CD4-positive, alpha-beta T cell treated with Interleukin-6 at 100 ng/mL for 8 hours (primary cell): ENCODE measurements at places on chromosomes 2 and 18.
A peak's percentile ranks its signal among the peaks of the same experiment; 100 is the strongest.

DNA sequence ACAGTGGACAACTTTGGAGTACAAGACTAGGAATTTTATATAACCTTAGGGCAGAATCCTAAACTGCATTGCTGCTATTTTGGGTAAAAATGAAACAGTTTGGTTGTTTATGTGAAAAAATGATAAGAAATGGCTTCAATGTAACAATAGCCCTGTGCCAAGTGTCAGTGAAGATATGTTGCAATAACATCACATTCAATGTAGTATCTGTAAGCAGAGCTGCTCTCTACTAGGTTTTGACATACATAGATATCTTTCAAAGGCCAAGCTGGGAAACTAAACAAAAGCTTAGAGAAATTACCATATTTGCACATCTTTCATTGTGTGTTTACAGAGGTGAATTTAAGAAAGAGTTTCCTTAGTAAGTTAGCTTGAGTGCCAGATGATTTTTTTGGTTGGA is 135.0 kb upstream of the DOK6 start:
- DNase-seq, result no peak

DNA sequence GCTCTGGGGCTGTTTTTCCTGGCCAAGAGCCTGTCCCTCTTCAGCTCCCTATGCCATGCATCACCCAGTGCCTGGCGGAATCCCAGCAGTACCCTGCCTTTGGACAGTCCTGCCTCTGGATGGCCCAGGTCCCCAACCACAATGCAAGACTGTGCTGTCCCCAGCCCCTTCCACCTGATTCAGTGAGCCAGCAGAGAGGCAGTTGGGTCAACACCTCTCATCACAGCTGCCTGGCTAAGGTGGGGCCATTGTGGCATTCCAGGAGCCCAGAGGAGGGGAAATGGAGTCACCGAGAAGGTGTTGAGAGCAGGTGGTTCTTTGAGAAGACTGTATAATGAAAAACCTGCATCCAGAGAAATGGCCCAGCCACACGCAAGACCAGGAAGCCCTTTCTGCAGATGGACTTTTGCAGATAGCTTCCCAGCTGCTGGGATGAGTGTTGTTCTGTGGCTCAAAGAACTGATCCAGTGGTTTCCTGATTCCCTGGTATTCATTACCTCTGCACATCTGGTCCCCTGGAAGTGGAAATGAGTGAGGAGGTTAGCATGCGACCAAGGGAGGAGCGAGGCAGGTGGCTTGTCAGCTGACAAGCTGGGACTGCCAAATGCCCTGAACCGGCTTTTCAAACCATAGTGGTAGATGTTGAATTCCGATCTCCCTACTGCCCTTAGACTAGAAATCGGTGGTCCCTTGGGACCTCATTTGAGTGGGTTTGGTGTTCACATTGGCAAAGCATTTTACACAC is 1.7 kb upstream of the ASPRV1 start:
- DNase-seq, result no peak

- DNase-seq, result no peak
Measured at GRCh38 chr2:216478151-216478550, 20.5 kb upstream of the RPL37A start.

- no peak for DNase-seq
Measured at GRCh38 chr2:200422071-200422470, 87.8 kb downstream of the KCTD18 start.

DNA sequence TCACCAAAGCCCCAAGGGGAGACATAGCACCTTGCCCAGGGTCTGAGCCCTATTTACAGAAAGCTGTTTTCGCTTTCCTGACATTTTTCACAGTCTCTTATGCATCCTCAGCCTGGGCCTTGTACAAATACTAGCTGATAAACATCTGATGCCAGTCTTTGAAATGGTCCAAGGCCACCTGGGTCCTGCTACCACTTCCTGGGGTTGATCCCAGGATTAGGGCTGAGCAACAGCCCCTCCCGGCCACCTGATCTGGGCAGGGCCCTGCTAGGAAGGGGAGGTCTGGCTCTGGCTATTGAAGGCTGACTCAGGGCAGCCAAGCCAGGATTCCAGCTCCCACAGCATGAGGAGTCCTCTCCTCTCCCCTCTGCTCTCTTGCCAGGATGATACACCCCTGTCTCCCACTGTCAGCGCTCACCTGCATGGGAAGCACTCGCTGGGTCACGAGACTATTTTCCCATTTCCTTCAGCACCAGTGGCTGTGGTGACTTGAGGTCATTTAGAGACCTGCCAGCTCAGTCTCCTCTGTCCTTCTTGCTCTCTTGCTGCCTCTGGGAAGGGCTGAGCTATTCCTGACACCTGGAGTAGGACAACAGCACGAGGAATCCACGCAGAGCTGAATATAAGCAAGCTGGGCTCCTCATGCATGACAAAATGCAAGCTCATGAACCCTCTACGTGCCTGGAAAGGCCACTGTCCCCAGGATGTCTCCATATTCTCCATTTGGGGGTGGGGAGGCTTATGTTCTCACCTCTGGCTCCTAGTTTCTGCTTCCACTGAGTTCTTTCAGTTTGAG is 53.0 kb upstream of the LGALSL start:
- DNase-seq, result no peak

- peak; percentile 27 for DNase-seq
Measured at GRCh38 chr18:42298759-42299675, 344.0 kb downstream of the PIK3C3 start.

DNA sequence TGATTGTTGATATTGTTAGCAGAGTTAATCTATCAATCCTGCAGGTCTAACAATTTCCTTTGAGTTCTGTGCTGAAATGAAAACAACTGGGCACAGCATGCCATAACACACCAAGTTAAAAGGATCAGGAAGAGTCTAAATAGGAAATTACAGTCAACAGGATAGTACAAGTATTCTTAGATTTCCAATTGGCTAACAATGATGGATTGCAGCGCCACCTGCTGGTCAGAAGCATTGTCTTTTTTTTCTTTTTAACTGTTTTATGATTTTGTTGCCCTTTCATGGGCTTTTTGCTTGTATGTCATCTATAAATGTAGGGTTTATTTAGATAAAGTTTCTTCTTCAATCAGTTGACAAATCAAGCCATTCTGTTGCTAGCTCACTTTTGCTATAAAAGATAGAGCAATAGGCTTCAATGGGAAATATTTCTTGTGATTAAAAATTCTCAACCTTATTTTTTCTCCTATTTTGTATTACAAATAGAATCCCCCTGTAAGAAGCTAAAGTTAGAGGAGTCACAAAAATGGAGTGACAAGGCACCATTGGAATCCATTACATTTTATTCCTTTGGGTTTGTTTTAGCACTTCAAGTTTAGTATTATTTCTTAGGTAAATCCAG is 40.8 kb upstream of the RPRM start:
- DNase-seq, result peak; percentile 19
